ENCODE measurements at places on chromosomes 12 and 14.

DNA sequence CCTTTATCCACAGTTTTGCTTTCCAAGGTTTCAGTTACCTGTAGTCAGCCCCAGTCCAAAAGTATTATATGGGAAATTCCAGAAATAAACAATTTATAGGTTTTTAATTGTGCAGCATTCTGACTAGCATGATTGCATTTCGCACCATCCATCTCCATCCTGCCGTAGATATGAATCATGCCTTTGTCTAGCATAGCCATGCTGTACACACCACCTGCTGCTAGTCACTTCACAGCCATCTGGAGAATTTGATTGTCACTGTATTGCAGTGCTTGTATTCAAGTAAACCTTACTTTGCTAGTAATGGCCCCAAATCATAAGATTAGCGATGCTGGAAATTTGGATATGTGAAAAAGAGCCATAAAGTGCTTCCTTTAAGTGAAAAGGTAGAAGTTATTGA, 36.0 kb downstream of the MUCL1 start:
- DNase-seq, result no peak

- no peak for DNase-seq
Observed at GRCh38 chr12:67504026-67504425, 144.5 kb upstream of the DYRK2 start.

DNA sequence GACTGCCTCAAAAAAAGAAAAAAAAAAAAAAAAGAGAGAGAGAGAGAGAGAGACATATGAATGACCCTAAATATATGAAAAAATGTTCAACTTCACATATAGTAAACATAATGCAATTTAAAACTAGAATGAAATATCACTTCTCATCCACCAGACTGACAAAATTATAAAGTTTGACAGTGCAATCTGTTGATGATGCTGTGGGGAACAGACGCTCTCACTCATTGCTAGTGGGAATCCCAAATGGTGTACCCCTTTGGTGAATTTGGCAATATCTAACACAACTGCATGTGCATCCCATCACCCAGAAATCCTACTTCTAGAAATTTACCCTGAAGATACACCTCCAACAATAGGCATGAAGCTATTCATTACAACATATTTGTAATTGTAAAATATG, 2.3 kb upstream of the GSG1 start:
- no peak for DNase-seq

GRCh38 chr14:30580616-30581282, 21.8 kb downstream of the G2E3 start:
- peak; percentile 63 for DNase-seq

GRCh38 chr12:39102474-39103209, 197.3 kb upstream of the CPNE8 start:
- DNase-seq, result peak; percentile 66

- DNase-seq, result no peak
Observed at GRCh38 chr12:132154941-132155770, 10.9 kb downstream of the NOC4L start.

GRCh38 chr12:108514468-108514972, 557 bp upstream of the FICD start:
- DNase-seq, result no peak

DNA sequence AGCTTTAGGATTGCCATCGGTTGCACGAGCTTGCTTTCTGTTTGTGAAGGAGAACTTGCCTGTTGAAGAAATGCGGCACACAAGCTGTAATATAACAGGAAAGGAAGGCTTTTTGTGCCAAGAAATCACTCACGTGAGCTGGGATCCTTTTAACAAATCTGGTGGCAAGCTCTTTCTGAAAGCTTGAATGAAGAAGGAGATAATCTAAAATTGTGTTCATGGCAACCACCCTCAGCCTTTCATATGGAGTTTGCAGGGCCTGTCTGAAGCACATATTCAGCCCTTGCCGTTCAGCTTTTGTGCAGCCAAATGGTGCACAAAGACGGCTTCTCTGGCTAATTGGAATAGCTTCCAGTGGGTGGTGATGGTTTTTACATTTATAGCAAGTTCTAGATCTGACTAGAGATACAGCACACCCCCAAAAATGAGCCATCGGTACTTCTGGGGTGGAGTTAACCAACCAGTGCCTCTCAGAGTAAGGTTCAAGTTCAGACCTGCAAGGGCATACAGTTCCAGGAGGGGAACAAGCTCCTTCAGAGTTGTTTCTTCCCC, 107.4 kb downstream of the AEBP2 start:
- peak; percentile 58 for DNase-seq

DNA sequence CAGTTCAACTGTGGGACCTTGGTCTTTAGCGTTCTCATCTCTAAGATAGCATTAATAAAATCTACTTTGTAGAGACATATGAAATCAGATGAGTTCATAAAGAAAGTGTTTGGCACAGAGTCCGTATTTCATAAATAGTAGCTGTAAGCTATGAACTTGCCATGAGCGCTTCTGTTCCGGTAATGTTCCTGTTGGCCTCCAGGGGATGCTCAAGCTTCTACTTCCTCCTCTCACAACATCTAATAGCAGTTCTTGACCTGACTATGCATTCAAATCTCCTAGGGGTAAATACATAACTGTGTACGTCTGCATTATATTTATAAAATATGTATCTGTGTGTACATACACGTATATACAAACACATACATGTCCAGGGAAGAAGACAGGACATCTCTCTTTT, 288.2 kb upstream of the TMPO start:
- DNase-seq, result peak; percentile 27

- DNase-seq, result no peak
Observed at GRCh38 chr14:95727056-95727700, 13.3 kb upstream of the TCL1A start.

- DNase-seq, result no peak
Observed at GRCh38 chr12:127450826-127451225, 816.1 kb upstream of the TMEM132C start.

DNA sequence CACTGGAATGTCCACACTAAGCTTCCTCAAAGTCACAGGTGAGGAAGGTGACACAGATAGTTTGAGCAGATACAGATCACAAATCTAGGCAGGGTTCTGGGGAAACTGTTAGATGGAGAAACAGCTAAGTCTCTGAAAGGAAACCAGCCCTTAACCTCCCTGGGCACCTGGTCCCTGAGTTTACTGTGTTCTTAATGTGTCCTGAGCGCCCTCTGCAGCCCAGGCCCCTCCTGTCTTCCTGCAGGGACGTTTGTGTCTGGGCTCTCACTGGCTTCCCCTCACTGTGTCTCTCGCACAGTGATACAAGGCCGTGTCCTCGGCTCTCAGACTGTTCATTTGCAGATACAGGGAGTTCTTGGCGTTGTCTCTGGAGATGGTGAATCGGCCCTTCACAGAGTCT, 684.3 kb downstream of the TMEM121 start:
- DNase-seq, result no peak

GRCh38 chr12:90181216-90181615, 472.6 kb upstream of the ATP2B1 start:
- DNase-seq, result no peak

DNA sequence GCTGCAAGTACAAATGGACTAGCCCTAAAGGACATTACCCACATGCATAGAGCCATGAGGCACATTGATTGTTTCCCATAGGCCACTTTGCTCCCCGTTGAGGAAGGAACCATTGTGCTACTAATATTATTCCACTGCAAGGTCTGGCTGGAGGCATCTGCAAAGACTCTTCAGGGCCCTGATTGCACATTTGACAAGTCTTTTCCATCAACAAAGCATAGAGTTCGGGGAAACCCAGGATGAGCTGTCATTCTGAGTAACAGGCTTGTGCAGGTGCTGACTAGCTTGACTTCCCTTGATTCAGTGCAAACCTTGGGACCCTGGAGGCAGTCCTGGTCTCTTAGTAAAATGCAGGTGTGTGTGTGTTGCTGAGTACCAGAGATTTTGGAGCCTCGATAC, 73.8 kb downstream of the SUSD6 start:
- peak; percentile 83 for DNase-seq

- DNase-seq, result no peak
Observed at GRCh38 chr14:36757734-36758601, 96.3 kb downstream of the PAX9 start.

DNA sequence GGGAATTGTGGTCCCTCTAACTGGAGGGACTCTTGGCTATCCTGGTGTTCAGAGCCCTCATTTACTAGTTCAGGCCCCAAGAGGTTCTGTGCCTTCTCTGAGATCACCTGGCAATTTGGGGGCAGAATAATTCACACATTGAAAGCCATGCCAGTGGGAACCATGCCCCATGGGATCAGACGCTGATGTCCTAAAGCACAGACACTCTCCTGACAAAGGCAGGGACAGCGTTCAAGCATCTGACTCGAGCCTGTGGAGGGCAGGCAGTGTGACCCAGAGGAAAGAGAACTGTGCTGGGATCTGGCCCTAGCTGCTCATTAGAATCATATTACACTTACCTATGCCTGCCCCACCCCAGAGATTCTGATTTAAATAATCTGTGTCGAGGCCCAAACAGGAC, 2.4 kb upstream of the ASB2 start:
- no peak for DNase-seq

DNA sequence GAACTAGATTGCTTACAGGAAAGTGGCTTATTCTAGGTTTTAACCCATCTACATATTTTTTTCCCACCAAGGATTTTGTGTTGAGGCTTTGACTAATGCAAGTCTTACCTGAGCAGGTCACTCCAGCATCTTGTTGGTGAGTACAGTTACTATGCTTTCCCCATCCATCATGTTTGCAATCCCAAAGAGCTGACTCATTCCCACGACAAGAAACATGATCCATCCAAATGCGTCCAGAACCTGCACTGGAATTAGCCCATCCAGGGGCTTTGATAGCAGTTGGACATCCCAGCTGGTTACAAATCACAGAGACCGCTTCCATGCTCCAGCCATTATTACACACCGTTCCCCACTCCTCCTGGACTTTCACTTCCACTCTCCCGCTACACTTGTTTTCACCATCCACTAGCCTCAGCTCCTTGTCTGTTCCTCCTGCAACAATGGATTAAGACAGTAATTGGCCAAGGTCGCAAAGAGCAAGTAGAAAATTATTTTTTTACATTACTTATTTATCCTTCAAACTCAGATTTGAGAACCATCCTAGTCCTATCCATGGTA, 2.5 kb downstream of the CD163 start:
- peak; percentile 10 for DNase-seq

- DNase-seq, result peak; percentile 90
Observed at GRCh38 chr14:81401420-81402122, 1.4 kb upstream of the STON2 start.

- DNase-seq, result no peak
Observed at GRCh38 chr12:44889926-44890325, 13.8 kb upstream of the NELL2 start.
